Bone marrow (tissue), 2 donors: ENCODE measurements at places on chromosomes 7 and 10.
A peak's percentile ranks its signal among the peaks of the same experiment; 100 is the strongest.

DNA sequence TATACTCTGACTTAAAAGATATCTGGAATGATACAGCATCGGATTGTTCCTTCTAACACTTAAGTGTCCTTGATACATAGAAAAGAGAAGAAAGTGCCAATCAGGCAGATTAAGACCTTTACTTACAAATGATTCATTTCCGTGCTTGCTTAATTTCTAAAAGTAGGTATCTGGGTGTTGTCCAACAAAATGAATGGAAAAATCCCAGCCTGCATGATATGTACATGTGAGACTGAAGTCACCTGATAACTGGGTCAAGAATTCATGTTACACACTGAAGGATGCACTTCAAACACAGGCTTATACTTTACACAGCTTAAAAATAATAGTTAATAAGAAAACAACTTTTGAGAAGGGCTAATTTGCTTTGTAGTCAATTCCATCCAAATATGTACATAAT, 25.2 kb upstream of the PLXDC2 start:
- DNase-seq, result no peak

DNA sequence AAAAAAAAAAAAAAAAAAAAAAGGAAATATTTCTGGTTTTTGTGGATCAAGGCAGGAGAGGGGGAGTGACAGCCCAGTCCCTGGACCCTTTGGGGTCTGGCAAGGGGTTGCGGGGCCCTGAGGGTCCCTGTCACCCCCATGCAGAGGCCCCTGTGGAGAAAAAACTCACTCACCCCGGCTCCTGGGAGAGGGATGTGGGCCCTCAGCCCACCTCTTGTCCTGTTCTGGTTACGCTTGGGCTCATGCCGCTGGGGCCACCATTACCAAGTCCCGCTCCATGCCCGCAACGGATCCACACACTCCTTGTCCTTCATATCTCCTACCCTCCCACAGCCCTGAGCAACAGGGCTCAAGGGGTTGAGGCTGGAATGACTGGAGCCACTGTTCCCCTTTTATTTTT, 1.0 kb upstream of the TMEM184A start:
- no peak for DNase-seq

- DNase-seq, result no peak
Observed at GRCh38 chr10:51369903-51370302, 295.6 kb downstream of the PRKG1 start.

- DNase-seq, result no peak
Observed at GRCh38 chr10:12418725-12419261, 69.4 kb downstream of the CAMK1D start.

GRCh38 chr10:49096890-49097445, 18.4 kb downstream of the VSTM4 start:
- DNase-seq, result no peak

GRCh38 chr7:30931929-30932540, 20.4 kb downstream of the AQP1 start:
- DNase-seq, result no peak

DNA sequence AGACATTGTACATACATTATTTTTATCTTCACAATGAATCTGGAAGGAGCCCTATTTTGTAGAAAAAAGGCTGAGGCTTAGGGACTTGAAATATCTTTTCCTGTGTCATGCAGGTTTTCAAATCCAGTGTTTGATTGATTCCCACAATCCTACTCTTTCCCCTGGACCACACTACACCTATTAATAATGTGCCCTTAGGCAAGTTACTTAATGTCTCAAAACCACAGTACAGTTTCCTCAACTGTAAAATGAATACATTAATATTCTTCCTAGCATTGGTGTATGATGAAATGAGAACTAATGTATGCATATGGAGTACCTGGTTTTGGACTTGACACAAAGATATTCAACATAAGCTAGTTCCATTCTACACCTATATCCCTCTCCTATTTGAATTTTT, 313.3 kb upstream of the SP8 start:
- DNase-seq, result no peak

DNA sequence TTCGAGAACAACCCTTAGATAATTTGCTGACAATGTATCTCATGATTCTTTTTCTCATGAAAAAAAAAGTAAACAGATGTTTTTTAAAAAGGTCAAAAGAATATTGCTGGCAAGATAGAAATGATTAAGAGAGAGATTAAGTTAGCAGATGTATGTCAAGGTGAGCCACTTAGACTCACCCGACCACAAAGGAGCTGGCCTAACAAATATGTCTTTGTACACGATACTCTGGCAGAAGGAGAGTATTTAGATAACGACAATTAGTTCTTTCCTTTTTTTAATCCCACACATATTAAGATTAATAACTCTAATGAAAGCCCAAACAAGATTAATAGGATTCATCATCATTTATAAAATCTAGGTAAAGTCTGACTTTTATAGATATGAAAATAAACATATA, 156.7 kb downstream of the RAPGEF5 start:
- DNase-seq, result no peak

DNA sequence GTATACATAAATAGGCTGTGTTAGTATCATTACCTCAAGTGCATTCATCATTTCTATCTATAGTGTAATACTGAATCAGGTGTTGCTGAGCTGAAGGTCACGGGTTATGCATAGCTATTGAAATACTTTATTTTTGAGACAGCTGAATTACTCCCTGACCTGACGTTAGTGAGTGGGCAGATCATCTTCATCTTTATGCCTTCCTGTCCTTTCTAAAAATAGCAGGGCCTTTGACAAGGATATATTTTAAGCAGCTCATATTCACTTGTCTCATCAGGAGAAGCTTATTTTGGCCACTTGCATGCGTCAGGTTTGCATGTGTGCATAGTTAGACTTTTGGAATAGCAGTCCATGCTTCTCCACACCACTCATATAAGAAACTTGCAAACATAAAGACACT, 63.6 kb upstream of the DKK1 start:
- DNase-seq, result no peak

DNA sequence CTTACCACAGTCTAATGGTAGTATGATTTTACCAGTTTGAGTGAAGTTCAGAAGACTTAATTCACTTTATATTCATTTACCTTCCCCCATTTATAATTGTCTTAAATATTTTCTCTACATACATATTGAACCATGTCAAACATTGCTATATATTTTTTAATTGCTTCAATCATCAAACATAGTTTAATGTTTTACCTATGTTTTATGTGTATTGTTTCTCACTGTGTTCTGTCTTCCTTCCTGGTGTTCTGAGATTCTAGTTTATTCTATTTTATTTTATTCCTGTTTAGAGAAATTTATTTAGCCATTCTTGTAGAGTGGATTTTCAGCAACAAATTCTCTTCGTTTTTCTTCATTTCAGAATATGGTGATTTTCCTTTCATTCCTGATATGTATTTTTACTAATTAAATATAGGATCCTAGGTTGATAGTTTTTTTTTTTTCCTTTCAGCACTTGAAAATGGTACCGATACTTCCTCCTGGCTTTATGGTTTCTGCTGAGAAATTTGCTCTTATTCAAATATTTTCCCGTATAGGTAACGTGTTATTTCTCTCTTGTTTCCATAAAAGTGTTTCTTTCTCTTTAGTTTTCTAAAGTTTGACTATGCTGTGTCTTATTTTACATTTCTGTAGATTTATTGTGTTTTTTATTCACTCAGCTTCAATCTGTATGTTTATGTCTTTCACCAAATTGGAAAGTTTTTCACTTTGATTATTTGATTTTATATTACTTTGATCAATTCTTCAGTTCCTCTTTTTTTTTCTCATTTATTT, 201.8 kb upstream of the AGR3 start:
- no peak for DNase-seq

DNA sequence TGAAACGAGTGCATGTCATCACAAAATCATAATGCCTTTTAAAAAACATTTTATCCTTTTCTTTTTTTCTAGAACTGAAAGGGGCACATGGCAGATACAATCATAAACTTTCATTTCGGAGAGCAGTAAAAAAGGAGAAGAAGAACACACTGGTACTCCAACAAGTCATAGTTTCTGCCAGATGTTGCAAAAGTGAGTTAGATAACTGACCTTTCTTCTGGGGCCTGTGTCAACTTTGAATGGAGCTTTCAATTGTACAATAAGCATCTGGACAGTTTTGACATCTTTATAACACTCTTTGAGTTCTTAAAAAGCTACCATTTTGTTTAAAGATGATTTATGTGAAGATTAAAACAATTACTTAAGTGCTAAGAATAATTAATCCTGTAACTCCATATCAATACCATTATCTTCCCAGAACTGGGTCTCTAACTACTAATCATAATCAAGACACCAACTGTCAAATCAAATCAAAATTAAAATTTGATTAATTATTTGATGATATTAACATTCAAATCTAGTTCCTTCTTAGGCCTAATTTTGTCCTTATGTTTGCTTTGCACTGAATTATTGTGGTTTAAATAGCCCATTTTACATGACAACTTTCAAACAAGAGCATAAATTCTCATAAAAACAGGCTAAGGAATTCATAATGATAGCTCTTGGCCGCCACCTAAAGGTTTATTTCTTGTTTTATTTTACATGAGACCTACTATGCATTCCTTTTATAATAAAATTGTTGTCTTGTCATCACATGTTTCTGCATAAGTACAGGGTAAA, 19.5 kb upstream of the ITGB8 start:
- peak; percentile 52 for DNase-seq

DNA sequence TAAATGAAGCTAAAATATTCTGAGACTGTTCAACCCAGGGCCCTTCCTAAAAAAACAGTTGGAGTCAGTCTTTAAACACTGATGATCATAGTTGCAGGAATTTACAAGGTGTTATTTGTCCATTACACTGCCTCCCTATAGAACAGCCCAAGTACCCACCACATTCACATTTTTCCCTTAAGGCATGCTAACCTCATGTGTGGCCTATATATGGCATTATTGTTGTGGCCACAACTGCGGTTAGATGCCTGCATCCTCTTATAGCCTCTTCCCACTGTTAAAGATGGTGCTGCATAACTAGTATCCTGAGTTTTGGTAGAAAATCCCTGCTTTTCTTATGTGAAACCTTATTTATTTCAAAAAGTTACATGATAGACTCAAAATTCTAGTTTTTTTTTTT, 287.9 kb upstream of the SEMA3A start:
- no peak for DNase-seq

DNA sequence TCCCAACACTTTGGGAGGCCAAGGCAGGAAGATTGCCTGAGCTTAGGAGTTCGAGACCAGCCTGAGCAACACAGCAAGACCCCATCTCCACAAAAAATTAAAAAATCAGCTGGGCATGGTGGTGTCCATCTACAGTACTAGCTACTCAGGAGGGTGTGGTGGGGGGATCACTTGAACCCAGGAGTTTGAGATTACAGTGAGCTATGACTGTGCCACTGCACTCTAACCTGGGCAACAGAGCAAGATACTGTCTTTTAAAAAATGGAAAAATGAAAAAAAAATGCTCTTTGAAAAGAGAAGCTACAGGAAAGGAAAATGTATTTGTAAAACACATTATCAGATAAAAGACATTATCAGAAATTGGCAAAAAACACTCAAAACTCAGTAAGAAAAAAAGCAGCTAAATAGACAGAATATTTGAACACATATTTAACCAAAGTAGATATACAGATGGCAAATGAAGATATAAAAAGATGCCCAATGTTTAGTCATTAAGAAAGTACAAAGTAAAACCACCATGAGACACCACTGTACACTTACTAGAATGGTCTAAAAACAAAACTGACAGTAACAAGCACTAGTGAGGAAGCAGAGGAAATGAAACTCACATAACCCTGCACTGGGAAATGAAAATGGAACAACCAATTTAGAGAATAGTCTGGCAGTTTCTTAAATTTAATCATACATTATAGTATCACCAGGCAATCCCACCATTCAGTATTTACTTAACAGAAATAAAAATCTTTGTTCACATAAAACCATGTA, 40.5 kb downstream of the NRBF2 start:
- DNase-seq, result peak; percentile 73

- DNase-seq, result no peak
Observed at GRCh38 chr10:75717126-75717916, 285.9 kb downstream of the LRMDA start.

DNA sequence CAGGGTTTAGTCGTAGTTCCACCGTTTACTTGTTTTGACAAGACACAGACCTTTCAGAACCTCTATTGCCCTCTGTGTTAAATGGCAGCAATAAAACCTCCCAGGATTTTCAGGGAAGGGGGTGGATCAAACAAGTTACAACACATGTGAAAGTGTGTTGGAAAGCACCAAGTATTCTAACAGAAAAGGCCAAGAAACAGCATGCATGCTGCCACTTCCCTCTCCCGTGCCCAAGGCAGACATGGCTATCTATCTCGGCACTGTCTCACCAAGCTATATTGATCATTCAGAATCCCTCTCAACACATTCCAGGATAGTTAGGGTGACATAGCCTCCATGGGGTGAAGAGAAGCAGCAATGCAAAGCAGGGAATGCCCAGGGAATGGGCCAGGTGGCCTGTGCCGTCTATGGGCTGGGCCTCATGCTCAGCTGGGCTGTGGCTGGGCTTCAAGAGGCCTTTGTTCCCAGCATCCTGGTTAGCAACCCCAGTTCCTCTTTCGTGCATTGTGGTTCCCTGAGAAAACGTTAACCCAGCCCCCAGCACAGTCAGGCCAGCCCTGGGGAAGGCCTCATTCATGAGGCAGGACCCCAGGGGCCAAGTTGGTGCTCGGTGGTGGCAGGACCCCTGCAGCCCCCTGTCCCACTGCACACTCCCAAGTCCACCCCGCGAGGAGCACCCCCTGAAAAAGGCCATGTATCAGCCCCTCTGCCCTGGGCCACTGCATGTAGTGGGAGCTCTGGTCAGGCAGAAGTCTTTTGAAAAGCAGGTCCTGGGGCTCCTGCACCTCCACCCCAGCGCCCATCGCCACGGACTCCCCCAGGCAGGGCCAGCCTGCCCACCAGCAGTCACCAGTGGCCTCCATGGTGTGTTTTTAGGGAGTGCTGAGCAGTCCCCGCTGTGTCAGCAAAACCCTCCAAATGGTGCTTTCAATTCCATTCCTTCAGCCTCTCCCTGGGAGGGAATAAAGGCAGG, 25.5 kb downstream of the VSIR start:
- DNase-seq, result peak; percentile 47

- DNase-seq, result no peak
Observed at GRCh38 chr7:120280743-120281142, 7.8 kb downstream of the KCND2 start.

DNA sequence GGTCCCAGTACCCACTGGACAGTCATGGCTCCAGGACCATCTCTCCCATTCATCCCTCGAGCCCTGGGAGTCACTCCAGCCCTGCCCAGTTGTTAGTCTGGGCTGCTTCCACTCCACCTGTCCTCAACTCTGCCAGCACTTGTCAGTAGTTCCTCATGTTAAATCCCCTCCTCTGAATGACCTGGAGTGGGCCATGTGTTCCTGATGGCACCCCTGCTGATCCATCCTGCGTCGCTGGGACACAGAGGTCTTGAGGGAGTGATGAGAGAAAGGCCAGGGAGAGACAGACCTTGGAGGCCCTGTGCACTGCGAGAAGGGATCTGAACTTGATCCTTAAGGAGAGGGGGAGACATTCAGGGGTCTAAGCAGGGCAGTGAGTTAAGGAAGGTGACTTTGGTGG, 174.9 kb downstream of the GRID1 start:
- no peak for DNase-seq
